ENCODE measurements at places on chromosomes 6 and 20.

- DNase-seq = no peak
These were observed 551.1 kb upstream of the SYNCRIP start for GRCh38 chr6:86193821-86194220.

DNA sequence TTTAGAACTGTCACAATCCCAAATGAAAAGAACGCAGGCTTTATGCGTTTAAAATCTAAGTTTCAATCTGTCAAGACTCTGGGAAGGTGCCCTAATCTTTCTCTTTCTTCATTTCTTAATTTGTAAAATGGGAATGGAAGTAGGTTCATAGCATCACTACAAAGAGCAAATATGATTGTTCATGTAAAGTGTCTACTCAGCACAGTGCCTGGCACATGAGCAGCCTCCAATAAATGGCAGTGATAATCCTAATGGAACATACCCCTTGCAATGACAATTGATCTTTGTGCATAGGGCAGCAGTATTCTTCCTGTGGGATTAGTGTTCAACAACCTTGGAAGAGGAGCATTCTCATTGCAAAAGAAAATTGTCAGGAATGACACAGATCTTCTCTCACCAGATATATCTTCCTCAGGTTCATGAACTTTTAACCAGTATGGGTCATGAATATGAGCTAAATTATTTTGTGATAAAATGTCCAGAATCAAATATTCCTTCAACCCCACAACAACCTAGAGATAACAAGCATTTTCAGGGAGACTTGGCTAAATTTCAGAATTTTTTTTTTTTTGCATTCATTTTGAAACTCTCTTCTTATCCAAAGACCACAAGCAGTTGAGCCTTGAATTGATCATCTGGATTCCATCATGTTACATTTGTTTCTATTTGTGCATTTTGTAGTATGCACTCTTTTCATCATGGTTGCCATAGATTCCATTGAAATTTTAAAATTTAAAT, 149.1 kb downstream of the TBX18 start:
- no peak for DNase-seq

GRCh38 chr20:36519944-36520343, 21.4 kb upstream of the MYL9 start:
- DNase-seq = no peak

GRCh38 chr6:86728976-86729375, 208.4 kb upstream of the HTR1E start:
- no peak for DNase-seq

- DNase-seq = no peak
These were observed 2.9 kb downstream of the GPR31 start for GRCh38 chr6:167154895-167155294.

- no peak for DNase-seq
These were observed 18.0 kb upstream of the GSTA3 start for GRCh38 chr6:52927451-52927850.

DNA sequence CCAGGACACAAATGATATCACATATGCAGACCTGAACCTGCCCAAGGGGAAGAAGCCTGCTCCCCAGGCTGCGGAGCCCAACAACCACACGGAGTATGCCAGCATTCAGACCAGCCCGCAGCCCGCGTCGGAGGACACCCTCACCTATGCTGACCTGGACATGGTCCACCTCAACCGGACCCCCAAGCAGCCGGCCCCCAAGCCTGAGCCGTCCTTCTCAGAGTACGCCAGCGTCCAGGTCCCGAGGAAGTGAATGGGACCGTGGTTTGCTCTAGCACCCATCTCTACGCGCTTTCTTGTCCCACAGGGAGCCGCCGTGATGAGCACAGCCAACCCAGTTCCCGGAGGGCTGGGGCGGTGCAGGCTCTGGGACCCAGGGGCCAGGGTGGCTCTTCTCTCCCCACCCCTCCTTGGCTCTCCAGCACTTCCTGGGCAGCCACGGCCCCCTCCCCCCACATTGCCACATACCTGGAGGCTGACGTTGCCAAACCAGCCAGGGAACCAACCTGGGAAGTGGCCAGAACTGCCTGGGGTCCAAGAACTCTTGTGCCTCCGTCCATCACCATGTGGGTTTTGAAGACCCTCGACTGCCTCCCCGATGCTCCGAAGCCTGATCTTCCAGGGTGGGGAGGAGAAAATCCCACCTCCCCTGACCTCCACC, 42.2 kb downstream of the SIRPA start:
- no peak for DNase-seq
